ENCODE measurements at places on chromosomes 7 and 10. TPM values are rescaled to one million over a fixed set of nuclear protein-coding genes. Genes with fewer than 3 reads are reported as not detected.

Gene LLCFC1
- total RNA-seq, result not detected

Gene DLX6
- total RNA-seq, result 0.14 TPM

Gene NYAP1
- total RNA-seq, result 1.4 TPM

Gene SPRN
- total RNA-seq, result 0.71 TPM

Gene GRK5
- 24.3 TPM for total RNA-seq

Gene SGMS1
- 81.3 TPM for total RNA-seq

Gene AEBP1
- 91.1 TPM for total RNA-seq

DNA sequence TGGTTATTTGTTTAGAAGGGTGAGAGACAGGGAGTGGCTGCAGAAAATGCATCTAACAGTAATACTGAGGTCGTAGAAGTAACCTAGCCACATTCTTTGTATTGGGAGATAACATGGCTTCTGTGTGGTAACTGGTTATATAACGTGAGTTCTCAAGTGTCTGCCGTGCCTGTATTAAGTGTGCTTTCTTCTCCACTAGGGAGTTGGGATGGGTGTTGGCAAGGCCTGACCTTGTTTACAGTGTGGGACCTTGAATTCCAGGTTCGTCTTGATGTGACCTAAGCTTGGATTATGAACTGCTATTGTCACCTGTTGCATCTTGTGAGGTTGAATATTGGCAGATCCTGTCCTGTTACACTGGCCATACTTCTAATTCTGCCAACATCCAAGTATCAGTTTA lies 145.3 kb upstream of the NAMPT start:
- H3K4me1 ChIP-seq, result peaks cover 15% of the 10 kb centered on the region
- H3K27me3 ChIP-seq, result no peaks in the 10 kb centered on the region
- DNase-seq, result no peak
- no peak overlapping the region for H3K4me3 ChIP-seq
- no peak overlapping the region for H3K27ac ChIP-seq

DNA sequence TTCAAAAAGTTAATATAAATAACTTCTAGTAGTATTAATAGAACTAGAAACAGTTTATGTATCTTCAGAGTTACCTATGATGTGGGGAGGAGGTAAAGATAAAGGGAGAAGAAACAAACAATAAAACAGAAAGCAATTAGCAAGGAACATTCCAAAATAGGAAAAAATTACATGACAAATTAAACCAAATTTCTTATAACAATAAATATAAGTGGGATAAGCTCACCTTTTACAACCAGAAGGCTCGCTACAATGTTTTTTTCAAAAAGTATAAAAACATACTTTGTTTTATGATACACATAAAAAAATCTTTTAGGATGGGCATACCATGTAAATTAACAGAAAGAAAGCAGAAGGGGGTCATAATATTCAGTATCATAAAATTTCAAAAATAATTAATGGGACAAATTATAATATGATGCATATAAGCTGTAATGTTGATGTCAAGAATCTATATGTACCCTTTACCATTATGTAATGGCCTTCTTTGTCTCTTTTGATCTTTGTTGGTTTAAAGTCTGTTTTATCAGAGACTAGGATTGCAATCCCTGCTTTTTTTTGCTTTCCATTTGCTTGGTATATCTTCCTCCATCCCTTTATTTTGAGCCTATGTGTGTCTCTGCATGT lies 31.8 kb downstream of the GLCCI1 start:
- no peaks in the 10 kb centered on the region for H3K36me3 ChIP-seq
- no peak overlapping the region for H3K4me3 ChIP-seq
- no peaks in the 10 kb centered on the region for H3K27me3 ChIP-seq

DNA sequence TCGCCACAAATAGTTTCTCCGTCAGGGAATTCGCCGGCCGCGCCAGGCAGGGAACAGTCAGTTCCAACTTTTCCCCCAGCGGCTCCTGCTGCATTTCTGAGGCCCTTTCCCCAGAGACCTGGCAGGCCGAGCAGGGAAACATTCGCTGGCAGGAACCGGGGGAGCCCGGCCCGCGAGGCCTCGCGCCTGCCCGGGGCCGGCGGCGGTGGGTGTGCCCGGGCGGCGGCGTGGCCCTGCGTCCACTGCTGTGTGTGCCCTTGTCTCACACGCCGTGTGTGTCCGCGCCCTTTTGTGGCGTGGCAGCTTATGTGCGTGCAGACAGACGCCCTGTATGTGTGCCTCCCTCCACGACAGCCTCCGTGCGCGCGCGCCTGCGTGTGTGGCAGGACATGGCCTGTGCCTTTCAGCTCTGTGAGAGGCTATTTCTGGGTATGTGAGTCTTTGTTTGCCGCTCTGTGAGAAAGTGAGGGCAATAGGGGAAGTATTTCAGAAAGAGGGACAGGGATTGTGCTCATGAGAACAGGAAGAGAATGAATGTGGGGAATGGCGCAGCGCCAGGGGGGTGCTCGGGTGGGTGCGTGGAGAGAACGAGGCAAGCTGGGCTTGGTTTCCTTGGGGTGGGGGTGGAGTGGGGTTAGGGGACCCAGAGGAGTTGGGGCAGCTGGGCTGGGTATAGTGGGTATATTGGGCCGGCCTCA lies 689 bp upstream of the SMARCD3 start:
- peak; percentile 85 for DNase-seq
- H3K27ac ChIP-seq, result peak overlapping the region; percentile 95
- H3K4me3 ChIP-seq, result peak overlapping the region; percentile 67

- peaks cover 18% of the 10 kb centered on the region for H3K4me1 ChIP-seq
- no peak for DNase-seq
- no peaks in the 10 kb centered on the region for H3K36me3 ChIP-seq
- H3K27me3 ChIP-seq, result no peaks in the 10 kb centered on the region
These were observed 110.2 kb upstream of the DPP6 start for GRCh38 chr7:153942036-153942435.

DNA sequence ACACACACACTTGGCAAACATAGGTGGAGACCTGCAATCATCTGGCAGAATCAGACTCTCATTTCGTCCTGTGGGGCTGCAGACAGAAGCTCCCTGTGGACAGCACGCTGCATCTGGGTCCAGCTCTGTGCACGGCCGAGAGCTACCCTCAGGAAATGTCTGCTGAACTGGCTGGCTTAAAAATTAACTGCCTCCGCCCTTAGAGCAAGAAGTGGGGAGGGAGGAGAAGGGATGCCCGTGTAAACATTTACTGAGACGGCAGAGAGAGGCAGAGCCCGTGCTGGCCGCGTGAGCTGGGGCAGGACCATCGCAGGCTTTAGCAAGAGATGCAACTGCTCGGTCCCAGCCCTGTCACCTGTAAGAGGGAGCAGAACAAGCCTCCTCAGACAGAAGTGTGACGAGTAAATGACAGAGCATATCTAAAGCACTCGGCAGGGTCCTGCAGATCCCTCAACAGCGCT lies 81.8 kb downstream of the TNS3 start:
- DNase-seq, result peak; percentile 66
- H3K4me1 ChIP-seq, result peaks cover 83% of the 10 kb centered on the region
- no peak overlapping the region for H3K4me3 ChIP-seq

DNA sequence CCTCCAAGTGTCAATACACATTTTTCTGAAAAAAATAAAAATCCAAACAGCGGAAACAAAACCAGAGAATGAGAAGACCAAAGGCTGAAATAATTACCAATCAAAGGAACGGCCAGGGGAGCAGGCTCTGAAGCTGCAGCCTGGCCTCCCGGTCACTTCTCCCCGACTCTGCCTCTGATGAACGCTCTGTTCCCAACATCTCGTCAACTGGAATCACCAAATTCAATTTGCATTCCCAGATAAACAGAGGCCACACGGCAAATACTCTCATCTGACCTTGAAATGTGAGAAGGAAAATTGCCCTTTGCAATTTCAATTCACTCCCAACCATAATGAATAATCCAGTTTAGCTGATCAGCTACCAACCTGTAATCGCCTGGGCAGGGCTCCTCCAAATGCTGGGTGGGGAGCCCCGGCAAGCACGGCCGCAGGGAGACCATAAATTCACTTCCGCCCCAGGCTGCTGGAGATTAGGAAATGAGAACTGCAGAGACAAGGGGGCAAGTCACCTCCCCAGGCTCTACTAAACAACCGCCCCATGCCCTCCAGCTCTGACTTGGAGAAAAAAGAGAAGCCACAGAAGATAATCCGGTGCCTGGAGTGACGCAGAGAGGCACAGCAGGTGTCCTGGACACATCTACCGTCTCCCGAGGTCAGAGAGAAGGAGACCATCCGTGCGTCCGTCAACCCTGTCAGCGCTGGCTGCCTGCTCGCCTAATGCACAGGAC lies 153.2 kb downstream of the MAD1L1 start:
- no peak overlapping the region for H3K4me3 ChIP-seq
- no peaks in the 10 kb centered on the region for H3K36me3 ChIP-seq
- no peak for DNase-seq
- H3K27me3 ChIP-seq, result no peaks in the 10 kb centered on the region

- H3K27ac ChIP-seq, result no peak overlapping the region
- H3K4me3 ChIP-seq, result no peak overlapping the region
- DNase-seq, result no peak
- no peaks in the 10 kb centered on the region for H3K36me3 ChIP-seq
- H3K27me3 ChIP-seq, result no peaks in the 10 kb centered on the region
These were observed 54.1 kb downstream of the ZNF248 start for GRCh38 chr10:37803269-37803668.

DNA sequence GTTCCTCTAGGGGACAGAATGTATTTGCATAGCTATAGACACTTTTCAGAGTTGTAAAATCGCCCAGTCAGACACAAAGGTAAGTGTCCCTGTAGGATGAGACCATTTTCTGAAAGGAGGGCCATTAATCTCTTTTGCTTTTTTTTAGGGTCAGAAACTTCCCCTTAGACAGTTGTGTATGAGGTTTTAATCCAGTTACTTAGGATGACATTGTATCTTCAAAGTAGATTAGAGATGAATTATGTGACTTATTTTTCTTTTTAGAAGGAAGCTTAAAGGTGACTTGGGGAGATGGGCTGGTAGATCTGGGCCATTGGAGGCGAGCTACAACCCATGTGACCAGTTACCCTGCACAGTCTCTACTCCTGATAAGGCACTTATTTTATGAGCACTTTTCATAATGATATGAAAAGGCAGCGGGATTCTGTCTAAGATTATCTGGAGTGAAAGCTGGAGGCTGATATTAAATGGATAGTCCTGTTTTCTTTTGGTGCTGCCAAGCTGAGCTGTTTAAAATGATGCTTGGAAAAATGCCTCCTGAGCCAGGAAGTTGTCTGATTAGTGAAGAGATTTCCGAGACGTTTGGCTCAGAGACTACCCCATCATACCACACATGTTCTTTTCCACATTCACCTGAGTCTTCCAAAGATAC lies 264.3 kb downstream of the AUTS2 start:
- H3K36me3 ChIP-seq, result no peaks in the 10 kb centered on the region
- H3K27ac ChIP-seq, result no peak overlapping the region
- H3K4me3 ChIP-seq, result no peak overlapping the region
- DNase-seq, result no peak

- no peak for DNase-seq
- no peaks in the 10 kb centered on the region for H3K4me1 ChIP-seq
- no peak overlapping the region for H3K27ac ChIP-seq
- H3K36me3 ChIP-seq, result no peaks in the 10 kb centered on the region
These were observed 287.6 kb downstream of the LRMDA start for GRCh38 chr10:75718991-75719390.

GRCh38 chr10:78614744-78615143 lies 454.0 kb upstream of the ZMIZ1 start:
- H3K4me1 ChIP-seq, result peaks cover 22% of the 10 kb centered on the region
- no peak overlapping the region for H3K4me3 ChIP-seq
- no peaks in the 10 kb centered on the region for H3K27me3 ChIP-seq
- H3K36me3 ChIP-seq, result no peaks in the 10 kb centered on the region
- no peak for DNase-seq

DNA sequence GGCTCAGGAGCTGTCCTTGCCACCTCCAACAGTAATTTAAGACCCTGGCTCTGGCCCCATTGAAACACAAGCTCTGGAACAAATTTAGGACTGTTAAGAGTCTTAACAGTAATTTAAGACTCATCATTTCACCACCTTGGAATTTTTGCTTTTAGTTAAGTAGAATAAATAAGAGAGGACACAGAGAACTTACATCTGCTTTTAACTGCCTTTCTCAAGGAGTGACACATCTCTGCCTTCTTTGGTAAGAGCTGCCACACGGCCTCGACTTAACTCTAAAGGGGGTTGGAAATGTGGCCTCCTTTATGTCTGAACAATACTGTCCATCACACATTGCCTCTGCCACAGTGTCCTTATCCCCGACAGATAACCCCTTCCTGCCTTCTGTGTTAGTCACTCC lies 77.9 kb downstream of the HERPUD2 start:
- no peaks in the 10 kb centered on the region for H3K4me1 ChIP-seq
- no peaks in the 10 kb centered on the region for H3K36me3 ChIP-seq
- H3K4me3 ChIP-seq, result no peak overlapping the region
- no peaks in the 10 kb centered on the region for H3K27me3 ChIP-seq
- DNase-seq, result no peak

DNA sequence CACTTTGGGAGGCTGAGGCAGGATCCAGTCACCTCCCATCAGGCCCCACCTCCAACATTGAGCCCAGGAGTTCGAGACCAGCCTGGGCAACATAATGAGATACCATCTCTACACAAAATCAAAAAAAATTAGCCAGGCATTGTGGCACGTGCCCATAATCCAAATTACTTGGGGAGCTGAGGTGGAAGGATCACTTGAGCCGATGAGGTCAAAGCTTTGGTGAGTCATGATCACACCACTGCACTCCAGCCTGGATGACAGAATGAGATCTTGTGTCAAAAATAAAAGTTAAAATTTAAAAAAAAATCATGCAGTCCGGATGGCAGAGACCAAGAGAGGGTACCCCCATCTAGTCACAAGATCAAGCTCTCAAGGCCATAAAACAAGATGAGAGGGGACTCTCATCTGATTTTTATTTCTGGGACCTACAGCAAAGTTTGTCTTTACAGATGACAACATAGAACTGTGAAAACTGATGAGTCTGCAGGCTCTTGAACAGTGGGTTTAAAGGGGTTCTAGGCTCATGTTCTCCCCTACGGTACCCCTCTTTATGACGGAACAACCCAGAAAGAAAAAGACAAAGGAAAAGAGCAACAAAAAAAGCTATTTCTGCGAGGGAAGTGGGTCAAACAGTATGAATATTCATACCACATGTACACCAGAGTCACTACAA lies 28.9 kb upstream of the CREB3L2 start:
- no peak overlapping the region for H3K27ac ChIP-seq
- H3K4me3 ChIP-seq, result no peak overlapping the region
- no peak for DNase-seq
- H3K36me3 ChIP-seq, result no peaks in the 10 kb centered on the region
- no peaks in the 10 kb centered on the region for H3K4me1 ChIP-seq
